Activated T-cell treated with anti-CD3 and anti-CD28 coated beads, Interleukin-2, amount 50 U/mL, for 1 hour (primary cell): ENCODE measurements at places on chromosomes 7 and 10.

GRCh38 chr10:24357344-24358004 lies 148.5 kb downstream of the KIAA1217 start:
- DNase-seq, result no peak

- no peak for DNase-seq
These were observed 235.8 kb downstream of the CHCHD3 start for GRCh38 chr7:132846086-132846485.

DNA sequence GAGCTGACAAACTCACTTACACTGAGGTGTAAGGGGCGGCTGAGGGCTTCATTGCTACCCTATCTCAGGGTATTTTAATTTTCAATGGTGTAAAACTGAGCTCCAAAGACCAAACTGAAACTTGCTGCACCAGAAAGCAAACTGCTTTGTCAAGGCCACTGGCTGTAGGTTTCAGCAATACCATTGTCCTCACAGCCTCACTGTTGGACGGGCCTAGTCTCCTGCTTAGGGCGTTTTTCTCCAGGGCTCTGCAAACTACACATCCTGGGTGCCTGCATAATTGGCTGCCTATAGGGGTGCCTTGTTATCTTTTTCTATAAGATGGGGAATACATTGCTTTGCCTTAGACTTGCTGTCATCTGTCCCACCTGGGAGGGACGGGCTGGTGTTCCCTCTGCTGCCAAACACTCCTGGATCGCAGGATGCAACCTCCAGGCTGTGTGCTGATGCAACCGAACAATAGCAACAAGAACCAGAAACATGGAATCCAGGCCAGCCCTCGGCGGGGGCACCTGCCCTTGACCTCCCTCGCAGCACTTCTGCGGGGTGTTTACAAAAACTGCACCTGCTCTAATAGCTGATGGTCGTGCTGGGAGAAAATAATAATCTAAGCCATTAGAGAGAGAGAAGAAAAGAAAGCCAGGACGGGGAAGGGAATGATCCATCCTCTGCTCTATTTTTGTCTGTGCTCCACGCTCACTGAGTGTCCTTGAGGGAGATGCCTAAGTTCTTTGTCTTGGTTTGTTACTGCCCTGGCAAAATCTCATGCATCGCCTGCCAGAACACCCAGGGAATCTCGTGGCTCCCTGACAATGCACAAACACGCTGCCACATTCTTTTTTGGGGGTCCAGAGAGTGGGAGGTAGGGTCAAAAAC lies 104.5 kb downstream of the GALNT17 start:
- DNase-seq, result no peak

GRCh38 chr10:78815702-78816334 lies 252.9 kb upstream of the ZMIZ1 start:
- no peak for DNase-seq

DNA sequence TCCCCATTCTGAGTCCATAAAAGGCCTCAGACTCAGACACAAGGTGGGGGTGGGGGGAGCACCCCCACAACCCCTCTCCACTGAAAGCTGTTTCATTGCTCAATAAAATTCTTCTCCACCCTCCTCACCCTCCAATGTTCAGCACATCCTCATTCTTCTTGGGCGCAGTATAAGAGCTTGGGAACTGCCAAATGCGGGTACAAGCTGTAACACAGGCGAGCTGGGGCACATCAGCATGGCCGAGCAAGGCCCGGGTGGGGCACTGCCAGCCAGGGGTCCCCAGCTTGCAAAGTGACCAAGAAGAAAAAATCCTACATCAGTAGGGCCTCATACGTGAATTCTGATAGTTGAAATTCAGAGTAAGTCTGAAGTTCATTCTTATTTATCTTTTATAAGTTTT lies 50.1 kb downstream of the CACUL1 start:
- DNase-seq, result no peak

- no peak for DNase-seq
These were observed 21.3 kb upstream of the EVX1 start for GRCh38 chr7:27221201-27221797.

DNA sequence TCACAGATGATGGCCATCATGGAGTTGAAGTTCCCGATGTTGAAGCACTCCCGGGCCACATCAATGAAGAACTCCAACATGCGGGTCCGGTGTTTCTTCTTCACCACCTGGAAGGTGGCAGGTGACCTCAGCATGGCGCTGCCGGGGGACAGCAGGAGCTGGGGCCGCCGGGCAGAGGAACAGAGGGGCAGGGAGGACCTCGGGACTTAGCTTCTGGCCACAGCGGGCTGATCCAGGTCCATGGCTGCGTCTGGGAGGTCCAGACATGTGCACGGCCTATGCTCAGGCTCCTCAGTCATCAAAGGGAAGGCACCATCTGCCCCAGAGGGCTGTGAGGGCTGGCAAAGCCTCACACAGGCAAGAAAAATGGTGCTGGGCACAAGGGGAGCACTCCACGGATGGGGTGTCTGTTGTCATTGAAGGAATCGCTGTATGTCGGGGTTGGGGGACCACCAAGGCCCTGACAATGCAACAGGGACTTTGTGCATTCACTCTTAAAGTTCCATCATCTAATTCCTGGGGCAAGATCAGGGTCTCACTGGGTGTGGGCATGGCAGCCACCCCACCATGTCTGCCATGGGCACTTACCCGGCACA lies 60.9 kb downstream of the CSGALNACT2 start:
- DNase-seq, result no peak

- no peak for DNase-seq
These were observed 12.2 kb downstream of the TES start for GRCh38 chr7:116222501-116222900.

DNA sequence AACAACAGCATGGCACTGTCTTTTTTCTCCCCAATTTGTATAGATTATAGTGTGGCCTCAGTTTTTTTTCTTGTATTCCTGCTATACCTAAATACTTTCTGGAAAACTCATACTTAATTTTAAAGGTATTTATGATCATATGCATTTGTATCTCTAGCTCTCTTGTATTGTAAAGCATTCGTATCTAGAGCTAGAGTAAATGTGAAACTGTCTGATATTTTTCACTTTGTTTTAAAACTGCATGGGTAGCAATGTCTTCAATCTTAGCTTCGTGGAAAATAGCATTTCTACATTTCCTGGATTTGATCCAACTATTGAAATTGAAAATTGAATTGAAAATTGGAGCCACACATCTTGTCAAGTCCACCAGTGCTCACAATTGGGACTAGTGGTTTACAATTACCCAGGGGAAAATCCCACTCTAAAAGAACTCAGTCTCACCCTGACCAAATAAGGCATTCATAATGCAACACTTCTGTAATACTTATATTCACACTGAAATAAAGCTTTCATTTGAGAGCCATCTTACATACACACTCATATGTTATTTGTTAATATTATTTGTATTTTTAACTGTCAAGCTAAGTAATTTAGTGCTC lies 51.3 kb upstream of the KLF6 start:
- no peak for DNase-seq

DNA sequence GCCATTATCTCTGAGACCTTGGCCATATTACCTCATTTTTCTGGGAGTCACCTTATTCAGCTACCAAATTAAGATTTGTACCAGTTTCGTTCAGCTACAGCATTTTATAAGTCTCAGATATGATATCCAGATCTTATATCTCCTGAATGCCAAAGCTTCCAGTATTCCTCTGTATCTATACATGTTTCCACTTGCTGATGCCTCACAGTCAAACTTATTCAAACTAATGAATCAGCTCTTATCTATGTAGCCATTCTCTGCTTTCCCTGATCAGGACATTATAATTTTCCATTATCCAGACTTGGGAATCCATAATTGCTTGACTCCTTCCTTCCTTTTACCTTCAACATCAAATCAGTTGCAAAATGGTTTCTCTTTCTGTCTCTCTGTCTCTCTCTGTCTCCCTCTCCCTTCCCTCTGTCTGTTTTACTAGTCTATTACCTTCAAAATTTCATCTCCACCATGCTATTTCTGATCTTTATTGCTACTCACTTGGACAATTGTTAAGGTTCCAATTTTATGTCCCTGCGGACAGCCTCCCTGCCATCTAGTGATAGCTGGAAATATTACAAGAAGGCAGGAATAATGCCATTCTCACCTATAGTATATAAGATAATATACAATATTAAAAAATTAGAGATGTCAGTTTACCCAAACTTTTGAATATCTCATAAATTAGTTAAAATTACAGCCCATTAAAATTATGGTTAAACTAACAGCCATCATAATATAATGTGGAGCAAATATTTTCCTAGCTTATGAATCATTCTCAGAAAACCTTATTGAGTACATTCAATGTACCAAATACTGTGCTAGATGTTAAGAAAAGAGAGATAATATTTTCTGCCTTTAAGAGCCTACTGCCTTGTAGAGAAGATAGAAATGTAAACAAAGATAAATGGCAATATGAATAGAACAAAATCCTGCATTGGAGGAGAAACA lies 89.8 kb downstream of the PCLO start:
- no peak for DNase-seq

DNA sequence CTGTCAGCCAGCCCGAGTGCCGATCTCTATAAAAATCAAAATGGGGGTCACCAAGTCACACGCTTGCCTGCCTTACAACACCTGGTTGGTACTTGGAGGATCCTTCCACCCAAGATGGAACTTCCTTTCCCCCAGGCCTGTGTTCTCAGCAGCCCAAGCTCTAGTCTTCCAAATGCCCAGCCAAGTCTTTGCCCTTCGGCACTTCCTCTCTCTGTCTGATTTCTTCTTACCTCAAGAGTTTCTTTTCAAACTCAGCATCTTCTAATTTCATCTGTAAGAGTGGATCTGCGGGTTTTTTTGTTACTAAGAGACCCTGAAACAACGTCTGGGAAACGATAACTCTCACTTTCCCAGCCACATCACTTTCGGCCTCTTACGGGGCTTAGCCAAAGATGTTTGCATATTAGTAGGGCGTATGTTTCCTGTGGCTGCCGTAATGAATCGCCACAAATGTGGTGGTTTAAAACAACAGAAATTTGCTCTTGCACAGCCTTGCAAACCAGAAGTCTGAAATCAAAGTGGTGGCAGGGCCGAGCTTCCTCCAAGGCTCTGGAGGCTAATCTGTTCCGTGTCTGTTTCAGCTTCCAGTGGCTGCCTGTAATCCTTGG lies 219.9 kb downstream of the TCF7L2 start:
- no peak for DNase-seq

GRCh38 chr10:132464256-132465192 lies 67.5 kb downstream of the PWWP2B start:
- no peak for DNase-seq

DNA sequence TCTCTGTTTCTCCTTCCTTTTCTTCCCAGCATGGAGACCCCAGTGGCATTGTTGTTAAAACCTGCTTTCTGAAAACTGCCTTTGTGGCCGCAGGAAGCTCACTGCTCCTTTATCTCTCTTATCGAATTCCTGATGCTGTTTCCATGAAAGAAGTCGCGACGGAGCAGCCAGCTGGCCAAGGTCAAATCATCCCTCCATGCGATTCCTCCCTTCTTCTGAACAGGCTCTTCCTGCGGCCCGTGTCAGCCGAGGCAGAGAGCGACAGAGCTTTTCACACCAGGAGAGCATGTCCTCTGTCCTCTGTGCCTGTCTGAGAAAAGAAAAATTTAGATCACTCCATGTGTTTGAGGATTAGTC lies 242.1 kb upstream of the PITRM1 start:
- DNase-seq, result no peak

DNA sequence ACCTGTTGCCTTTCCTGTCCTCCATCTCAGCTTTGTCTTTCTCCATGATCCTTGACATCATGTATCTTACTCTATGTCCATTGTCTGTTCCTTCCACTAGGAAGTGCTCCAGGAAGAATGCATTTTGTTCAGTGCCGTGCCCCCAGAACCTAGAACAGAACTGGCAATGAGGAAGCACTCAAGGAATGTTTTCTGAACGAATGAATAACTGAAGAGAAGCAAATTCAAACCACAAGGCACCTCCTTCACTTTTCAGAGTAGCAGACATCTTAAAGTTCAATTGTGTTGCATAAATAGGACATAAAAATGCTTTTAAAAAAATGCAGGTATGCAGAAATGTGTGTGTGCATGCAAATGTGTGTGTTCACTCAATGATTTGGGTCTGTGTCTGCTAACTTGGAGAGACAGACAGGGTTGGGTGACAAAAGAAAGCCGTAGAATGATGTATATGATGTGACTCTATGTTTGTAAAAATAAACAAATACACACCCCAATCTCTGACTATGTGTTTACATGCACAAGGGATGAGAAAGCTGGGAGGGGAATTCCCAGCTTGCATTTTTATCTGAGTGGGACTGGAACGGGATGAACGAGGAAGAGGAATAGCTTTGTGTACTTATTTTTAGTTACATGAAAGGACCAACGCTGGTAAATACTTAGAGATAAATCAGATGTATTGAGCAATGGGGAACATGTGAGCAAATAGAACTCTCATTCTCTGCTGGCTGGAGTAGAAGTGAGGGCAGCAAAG lies 237.7 kb downstream of the FANK1 start:
- DNase-seq, result no peak

DNA sequence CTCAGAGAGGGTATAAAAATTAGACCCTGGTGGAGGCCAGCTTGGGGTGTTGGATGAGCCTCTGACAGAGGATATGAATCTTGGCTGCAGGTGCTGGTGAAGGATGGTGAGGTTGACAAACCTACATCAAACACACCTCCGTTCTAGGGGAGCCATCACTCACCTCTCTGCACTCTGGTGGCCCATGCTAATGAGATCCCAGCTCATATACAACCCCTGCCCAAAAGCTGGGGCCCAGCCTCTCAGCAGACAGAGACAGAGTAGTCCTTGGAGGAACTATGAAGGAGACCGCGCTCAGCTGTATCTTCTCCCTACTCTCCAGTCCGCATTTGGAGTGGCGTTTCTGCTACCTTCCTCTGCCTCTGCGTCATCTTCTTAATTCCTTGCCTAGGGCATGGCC lies 83.1 kb upstream of the SORCS3 start:
- DNase-seq, result no peak

DNA sequence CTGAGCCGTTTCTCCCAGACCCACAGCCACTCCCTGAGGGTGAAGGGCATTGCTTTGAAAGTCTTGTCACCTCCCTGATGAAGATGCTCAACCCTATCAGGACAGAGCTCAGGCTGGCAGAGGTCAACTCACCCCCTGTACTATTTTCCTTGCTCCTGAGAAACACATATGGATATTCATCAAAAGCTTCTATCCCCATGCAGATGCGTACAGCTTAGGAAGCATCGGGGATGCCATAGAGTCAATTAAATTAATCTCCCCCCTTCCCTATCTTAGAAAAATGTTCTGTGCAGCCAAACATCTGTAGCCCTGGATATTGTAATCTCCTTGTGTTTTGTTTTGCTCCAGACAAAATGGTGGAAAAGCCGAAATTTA lies 67.2 kb downstream of the EMX2 start:
- no peak for DNase-seq

- no peak for DNase-seq
These were observed 25.4 kb downstream of the TBATA start for GRCh38 chr10:70759781-70760180.

- DNase-seq, result no peak
These were observed 4.3 kb upstream of the UCMA start for GRCh38 chr10:13238271-13239077.

GRCh38 chr7:29988424-29989256 lies 961 bp downstream of the SCRN1 start:
- peak; percentile 45 for DNase-seq

GRCh38 chr7:70539205-70539604 lies 592.7 kb upstream of the GALNT17 start:
- DNase-seq, result no peak
